Activated naive CD4-positive, alpha-beta T cell (primary cell): ENCODE measurements at places on chromosomes 5 and 9.

GRCh38 chr5:125713109-125713805 is 710.0 kb upstream of the GRAMD2B start:
- DNase-seq = no peak

- DNase-seq = no peak
These were observed 43.0 kb downstream of the PSD2 start for GRCh38 chr5:139838381-139839197.

- DNase-seq = no peak
These were observed 103.4 kb upstream of the RAI14 start for GRCh38 chr5:34552686-34553085.

DNA sequence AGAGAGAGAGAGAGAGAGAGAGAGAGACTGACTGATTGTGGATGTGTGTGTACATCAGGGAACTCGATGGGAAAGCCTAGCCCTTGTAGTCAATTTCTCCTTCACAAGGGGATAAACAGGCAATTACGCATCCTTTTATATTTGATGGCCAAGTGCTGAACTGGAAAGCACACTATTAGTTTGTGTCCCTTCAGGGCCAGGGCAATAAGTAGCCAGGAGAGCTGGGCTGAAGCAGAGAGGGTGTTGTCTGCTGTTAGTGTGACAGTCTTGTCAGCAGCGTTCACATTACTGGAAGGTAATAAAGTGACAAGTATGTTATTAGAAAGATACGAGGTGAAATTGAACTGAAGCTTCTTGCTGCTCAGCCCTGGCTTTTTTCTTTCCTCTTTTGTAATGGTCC is 457.7 kb downstream of the BNC2 start:
- DNase-seq = no peak

DNA sequence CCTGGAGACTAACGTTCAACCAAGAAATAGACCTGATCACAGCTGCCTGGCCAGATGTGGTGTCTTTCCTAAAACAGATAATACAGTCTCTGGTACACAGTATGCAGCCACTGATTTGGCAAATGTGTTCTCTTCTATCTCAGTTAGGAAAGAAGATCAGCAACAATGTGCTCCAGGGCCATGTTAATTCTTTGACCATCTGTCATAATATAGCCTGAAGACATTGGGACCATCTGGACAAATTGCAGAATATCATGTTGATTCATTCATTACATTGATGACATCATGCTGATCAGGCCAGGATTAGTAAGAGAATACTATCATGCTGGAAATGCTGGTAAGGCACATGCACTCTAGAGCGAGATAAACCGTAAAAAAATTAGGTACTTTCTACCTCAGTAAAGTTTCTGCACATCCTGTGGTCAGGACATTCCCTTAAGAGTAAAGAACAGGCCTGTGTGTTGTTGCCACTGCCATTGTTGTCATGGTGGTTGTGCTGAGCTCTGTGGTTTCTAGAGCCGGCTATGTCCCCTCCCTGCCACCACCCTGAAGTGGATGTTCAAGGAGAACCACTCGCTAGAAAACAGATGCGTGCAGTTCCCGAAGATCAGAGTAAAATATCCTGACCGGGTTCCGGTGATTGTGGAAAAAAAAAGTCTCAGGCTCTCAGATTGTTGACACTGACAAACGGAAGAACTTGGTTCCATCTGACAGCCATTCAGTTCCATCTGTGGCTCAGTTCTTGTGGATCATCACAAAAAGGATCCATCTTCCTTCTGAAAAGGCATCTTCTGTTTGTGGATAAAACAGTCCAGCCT is 6.4 kb upstream of the JMY start:
- DNase-seq = no peak

DNA sequence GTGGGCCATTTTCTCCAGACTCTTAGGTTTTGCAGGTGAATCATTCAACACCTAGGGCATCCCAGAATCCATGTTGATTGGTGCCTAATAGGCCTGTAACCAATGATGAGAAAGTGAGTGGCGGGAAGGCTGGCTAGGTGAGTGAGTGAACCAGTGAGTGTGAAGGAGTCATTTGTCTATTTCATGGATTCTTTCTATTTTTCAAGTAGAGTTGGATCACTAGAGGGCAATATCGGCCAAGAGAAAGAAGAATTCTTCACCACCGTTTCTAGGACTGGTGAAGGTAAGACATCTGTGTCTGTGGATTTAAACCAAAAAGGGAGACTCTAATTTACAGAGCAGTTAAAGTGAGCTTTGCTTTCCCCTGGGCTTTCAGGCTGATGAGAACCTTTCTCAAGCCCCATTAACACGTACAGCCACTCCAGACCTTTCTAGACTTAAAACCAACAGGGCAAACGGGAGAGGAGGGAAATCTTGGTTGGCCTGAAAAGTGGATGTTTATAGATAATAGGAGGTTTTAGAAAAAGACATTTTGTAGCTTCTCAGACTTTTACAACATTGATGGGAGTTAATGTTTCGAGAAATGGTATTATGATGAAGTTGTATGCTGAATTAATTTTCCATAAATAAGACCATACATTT is 114.3 kb upstream of the IL12B start:
- no peak for DNase-seq

DNA sequence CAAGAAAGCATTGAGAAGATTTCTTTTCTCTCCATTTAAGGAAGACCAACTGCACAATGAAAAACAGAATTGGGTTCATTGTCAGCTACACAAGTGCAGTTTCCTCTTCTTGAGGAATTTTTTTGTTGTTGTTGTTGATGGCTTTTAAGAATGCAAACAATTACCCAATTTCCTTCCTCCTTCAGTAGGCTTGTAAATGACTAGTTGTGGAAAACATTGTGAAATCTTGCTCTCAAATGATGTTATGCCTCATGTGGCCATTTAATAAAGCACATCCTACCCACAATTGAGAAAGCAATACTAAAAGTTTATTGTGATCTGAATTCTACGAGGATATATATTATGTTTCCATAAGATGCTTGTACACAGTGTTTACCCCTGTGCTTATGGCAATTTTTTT is 171.6 kb downstream of the FAM174A start:
- no peak for DNase-seq

DNA sequence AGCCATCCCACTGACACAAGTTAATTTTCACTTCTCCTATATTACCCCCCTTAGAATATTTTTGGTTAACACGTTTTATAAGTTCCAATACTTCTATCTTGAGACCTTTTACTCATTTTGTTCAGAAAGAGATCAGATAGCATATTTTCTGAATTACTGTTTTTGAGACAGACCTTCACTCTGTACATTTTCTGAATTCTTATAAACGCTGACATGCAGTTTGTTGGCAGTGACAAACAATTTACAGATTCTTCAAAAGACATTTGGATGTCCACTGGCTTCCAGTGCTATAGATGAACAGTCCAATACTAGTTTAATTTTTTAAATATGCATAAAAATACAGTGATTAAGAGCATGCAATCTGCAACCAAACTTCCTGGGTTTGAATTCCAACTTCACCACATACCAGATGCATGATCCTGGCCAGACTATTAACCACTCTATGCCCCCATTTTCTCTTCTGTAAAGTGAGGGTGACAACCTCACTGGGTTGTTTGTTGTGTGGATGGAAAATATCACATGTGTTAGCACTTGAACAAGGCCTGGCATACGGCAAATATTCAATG is 142.1 kb downstream of the AGTPBP1 start:
- DNase-seq = no peak

- no peak for DNase-seq
These were observed 59.4 kb downstream of the GIN1 start for GRCh38 chr5:103060424-103060954.

- no peak for DNase-seq
These were observed 96.6 kb downstream of the DPYSL3 start for GRCh38 chr5:147413266-147413665.

DNA sequence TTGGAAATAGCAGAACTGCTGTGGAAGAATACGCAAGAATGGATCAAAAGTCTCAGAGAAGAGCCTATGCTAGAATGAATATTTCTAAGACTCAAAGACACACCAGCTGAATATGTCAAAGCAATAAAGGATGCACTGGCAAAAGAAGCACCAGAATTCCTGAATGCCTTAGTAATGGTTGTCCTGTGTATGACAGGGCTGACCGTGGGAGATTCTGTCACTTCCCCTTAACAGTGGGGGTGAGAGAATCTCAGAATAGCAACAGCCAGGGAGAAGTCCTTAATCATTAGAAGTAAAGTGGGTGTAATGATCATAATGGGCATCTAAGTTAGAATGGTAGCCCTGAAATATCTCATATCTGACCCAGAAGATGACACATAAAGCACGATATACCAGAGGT is 14.6 kb upstream of the PRR16 start:
- DNase-seq = no peak

DNA sequence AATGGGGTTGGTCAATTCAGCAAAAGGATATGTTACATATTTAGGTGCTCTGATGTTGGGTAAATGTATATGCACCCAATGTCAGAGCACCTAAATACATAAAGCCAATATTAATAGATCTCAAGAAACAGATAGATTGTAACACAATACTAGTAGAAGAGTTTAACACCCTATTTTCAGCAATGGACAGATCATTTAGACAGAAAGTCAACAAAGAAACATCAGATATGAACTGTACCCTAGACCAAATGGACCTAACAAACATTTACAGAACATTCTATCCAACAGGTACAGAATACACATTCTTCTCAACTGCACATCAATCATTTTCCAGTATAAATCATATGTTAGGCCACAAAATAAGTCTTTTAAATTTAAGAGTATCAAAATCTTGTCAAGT is 35.2 kb downstream of the FANCC start:
- no peak for DNase-seq

- DNase-seq = no peak
These were observed 2.7 kb downstream of the BNC2 start for GRCh38 chr9:16867576-16868311.

DNA sequence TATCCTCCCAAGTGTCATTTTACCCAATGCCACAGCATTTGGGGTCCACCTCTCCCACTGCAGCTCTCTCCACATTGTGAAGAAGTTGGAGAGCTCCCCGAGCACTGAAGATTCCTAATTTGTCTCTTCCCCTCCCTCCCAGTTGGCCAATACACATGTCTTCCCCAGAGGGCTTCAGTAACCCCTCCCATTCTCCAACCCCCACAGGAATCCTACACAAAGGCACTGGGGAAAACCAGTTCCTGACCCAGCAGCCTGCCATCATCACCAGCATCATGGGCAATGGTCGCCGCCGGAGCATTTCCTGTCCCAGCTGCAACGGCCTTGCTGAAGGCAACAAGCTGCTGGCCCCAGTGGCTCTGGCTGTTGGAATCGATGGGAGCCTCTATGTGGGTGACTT is 87.3 kb upstream of the WWC1 start:
- DNase-seq = no peak

GRCh38 chr9:117084221-117084620 is 330.6 kb downstream of the ASTN2 start:
- DNase-seq = no peak

- no peak for DNase-seq
These were observed 21.7 kb downstream of the F2RL2 start for GRCh38 chr5:76601470-76601869.

DNA sequence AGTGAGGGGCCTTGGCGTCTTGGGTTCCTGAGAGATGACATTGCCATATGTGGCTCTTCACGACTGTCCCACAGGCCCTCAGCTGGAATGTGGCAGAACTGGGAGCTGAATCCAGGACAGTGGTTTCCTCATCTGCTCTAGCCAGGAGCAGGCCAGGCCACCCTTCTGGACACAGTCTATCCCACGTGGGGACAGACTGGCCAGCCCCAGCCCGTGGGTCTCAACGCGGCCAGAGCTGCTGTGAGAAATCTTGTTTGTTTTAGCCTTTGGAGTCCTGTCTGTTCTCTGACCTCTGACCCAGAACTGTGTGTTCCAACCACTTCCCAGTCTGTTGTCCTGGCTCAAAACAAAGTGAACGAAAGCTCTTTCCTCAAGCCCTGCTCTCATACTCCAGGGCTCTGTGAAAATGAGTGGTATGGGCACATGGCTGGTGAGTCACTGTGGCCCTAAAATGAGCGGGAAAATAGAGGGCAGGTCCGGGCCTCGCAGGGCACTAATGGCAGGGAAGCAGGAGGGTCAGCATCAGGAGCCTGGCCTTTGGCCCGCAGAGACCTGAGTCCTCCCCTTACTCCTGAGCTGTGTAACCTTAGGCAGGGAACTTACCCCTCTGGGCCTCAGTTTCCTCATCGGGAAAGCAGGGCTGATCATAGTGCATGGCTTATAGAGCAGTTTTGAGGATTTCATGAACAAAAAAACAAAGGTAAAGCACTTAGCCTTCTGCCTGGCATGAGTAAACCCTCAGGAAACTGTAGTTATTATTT is 34.8 kb upstream of the GLRX start:
- no peak for DNase-seq

DNA sequence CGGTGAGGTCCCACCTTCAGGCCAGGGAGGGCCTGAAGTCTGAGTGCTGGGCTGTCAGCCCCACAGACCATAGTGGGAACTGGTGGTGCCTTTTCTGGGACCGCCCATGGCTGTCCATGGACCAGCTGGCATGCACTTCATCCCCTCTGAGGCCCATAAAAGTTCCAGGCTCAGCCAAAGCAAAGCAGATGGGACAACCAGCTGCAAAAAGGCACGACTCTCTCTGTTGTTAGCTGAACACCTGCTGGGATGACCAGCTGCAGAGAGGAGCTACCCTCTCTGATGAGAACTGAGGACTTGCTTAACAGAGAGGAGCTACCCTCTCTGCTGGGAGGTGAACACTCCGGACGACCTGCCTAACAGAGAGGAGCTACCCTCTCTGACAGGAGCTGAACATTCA is 844.3 kb upstream of the DMAC1 start:
- DNase-seq = no peak

DNA sequence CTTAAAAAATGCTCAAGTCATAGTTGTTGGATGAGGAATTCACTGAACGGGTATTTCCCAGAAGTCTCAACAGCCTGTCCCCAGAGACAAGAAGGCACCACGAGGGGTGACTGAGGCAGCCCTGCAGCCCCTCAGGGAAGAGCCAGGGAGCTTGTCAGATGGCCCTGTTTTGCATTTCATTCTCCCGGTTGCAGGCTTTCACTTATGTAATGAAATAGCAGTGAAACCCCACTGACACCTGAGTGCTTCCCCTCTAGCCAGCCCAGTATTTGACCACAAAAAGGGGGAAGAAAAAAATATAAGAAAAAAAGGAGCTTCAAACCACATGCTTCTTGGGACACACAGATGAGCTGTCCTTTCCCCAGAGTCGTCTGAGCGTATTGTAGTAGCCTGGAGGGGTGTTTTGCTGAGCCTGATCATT is 75.3 kb upstream of the IL12B start:
- no peak for DNase-seq

DNA sequence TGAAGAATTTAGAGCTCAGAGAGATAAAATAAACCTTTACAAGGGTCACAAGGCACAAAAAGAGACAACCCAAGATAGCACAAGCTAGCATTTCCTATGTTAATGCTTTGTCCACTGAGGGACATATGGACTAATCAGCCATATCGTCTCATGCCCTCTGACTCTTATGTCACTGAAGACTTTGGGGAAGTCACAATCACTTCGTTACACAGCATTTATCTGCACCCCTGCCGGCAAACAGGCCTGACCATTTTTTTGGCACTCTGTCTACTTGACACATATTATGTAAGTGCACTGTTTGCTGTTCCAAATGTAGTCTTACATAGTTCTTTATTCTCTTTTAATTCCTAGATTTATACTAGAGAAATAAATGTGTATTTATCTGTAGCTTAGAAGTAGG is 13.9 kb upstream of the BNC2 start:
- DNase-seq = no peak

- no peak for DNase-seq
These were observed 14.2 kb downstream of the AP3S1 start for GRCh38 chr5:115855959-115856358.

GRCh38 chr5:61623401-61624069 is 291.5 kb downstream of the ZSWIM6 start:
- DNase-seq = no peak

GRCh38 chr9:137722481-137722880 is 103.7 kb downstream of the EHMT1 start:
- DNase-seq = no peak
